ENCODE measurements at places on chromosomes 2 and 18.

- DNase-seq, result no peak
These were observed 59.2 kb downstream of the BCL2 start for GRCh38 chr18:63260380-63260754.

- DNase-seq, result no peak
These were observed 110.0 kb downstream of the MBP start for GRCh38 chr18:77022556-77022955.

- DNase-seq, result no peak
These were observed 47.8 kb downstream of the PSMD14 start for GRCh38 chr2:161355983-161356382.

DNA sequence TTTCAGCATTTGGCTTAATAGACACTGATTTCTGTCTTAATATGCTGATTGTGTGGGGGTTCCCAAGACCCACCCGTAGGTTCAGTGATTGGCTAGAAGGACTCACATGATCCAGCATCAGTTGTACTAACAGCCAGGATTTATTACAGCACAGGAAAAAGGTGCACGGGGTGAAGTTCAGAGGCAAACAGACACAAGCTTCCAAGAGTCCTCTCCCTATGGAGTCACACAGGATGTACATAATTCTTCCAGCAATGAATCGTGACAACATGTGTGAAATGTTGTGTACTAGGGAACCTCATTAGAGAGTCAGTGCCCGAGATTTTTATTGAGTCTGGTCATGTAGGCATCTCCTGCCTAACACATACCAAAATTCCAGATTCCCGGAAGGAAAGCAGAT, 52.8 kb downstream of the GALNT1 start:
- no peak for DNase-seq

Data from adipocyte (in vitro differentiated cells).